ENCODE measurements at places on chromosomes 12 and 14. TPM values are rescaled to one million over a fixed set of nuclear protein-coding genes. Genes with fewer than 3 reads are reported as not detected.

DNA sequence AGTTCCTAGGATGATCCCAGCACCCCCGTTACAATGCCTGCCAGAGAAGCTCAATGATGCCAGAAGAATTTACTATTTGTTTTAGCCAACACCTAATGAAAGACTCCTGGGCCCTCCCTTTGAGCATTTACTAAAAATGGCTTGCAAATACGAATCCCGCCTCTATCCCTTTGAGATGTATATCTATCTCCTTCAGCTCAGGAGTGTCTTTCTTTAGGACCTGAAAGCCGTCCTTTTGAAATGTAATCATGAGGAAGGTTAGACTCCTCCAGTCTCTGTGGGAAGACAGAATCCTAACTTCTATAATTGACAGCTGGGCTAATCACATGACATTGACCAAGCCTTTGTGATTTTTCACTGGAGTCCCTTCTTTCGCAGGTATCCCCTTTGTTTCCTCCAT lies 19.2 kb upstream of the DYNC1H1 start:
- DNase-seq, result no peak

COX8C gene
- not detected for total RNA-seq

- DNase-seq, result no peak
Observed at GRCh38 chr14:74425525-74426201, 347 bp downstream of the SYNDIG1L start.

GRCh38 chr14:100078216-100078803 lies 13.1 kb downstream of the EVL start:
- no peak for DNase-seq

SCNN1A gene
- 221 TPM for total RNA-seq

PMCH gene
- total RNA-seq, result not detected

RIPK3 gene
- 20.7 TPM for total RNA-seq

- DNase-seq, result no peak
Observed at GRCh38 chr14:71363946-71364925, 457.0 kb downstream of the PCNX1 start.

GRCh38 chr12:12676605-12677004 lies 19.4 kb downstream of the GPR19 start:
- DNase-seq, result no peak

- no peak for DNase-seq
Observed at GRCh38 chr12:48758737-48759136, 30.2 kb downstream of the ADCY6 start.

GRCh38 chr14:56491299-56492285 lies 88.0 kb upstream of the TMEM260 start:
- DNase-seq, result peak; percentile 57

DNA sequence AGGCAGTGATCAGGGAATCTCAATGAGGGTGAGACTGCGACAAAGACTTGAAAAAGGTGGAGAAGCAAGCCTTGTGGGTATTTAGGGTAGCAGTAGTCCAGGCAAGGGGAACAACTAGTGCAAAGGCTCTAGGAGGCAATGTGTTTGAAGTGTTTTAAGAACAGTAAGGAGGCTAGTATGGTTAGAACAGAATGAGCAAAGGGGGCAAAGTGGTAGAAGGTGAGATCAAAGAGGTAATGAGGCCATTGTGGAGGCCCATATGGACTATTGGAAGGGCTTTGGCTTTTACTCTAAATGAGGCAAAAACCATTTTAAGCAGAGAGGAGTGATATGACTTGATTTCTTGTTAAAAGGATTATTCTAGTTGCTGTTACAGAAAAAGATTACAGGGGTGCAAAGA lies 16.8 kb downstream of the HIF1A start:
- DNase-seq, result no peak

GRCh38 chr14:24079491-24080141 lies 8.3 kb downstream of the CPNE6 start:
- no peak for DNase-seq

Measured in HT-29 (cell line).